ENCODE measurements at places on chromosomes 6 and 20.

DNA sequence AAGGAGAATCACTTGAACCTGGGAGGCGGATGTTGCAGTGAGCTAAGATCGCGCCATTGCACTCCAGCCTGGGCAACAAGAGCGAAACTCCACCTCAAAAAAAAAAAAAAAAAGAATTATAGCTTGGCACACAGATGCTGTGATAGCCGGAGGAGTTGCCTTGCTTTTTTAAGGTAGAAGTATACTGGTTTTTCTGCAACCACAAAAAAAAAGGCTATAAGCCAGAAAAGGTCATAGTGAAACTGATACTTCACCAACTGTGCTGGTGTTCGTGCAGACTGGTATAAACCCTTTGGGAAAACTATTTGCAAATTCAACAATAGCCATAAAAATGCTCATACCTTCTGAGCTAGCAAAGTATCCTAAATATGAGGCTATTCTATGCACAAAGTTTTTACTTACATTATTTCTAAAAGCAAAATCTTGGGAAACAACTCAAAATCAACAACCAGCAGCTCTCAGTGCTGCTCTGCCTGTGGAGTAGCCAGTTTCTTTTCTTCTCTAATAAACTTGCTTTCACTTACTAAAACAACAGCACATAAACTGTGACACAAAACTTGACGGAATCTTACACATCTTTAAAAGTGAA is 44.0 kb downstream of the B4GALT5 start:
- no peak for DNase-seq

DNA sequence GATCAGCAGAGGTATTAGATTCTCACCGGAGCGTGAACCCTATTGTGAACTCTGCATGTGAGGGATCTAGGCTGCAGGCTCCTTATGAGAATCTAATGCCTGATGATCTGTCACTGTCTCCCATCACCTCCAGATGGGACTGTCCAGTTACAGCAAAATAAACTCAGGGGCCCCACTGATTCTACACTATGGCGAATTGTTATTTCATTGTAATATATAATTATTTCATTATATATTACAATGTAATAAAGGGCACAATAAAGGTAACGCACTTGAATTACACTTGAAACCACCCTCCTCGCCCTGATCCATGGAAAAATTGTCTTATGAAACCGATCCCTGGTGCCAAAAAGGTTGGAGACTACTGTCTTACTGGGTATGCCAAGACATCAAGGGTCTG is 18.6 kb downstream of the PRKN start:
- no peak for DNase-seq

DNA sequence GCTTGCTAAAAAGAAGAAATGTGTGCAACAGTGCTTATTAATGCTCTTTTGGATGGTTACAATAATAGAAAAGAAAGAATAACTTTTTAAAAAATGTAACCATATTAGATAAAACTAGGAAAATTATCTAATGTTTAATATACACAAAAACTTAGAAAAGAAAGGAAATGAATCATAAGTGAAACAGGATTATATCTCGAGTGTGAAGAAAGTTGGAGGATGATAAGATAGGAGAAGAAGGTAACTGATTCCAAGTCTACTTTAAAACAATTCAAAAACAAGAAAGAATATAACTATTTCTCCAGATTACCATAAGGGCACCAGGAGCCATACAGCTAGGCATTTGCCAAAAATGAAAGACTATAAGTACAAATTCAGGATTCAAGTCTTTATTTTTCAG is 73.0 kb downstream of the PHIP start:
- no peak for DNase-seq

- DNase-seq: no peak
These were observed 34.2 kb downstream of the ZNF391 start for GRCh38 chr6:27422651-27423332.

- DNase-seq: peak; percentile 85
These were observed 59.0 kb upstream of the EEF1A1 start for GRCh38 chr6:73579851-73580246.

DNA sequence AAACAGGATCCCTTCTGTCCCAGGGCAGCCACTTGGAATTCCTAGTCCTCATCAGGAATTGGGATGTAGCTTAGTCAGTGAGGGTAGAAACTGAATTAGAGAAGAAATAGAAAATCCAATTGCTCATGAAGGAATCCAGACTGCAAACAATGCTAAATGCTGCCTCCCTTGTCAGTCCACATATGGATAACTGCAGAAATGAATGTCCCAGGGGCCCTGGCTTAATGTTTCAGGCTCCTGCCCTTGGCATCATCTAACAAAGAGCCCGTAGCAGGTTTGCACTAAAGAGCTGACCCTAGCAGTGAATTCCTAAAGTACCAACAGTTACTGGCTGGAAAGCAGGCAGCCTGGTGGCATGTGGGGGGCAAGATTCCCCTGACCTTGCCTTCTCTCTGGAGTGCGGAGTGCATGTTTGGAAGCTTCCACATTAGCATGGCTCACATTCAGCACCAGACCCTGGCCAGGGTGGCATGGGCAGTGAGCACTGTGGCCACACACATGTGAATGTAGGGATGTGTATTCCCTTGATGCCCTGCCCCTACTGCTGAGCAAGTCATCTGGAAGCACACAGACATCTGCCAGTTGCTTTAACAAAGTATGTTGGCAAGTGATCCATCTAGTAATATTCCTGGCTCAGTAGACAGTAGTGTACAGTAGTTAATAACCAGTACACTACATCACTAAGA is 394.5 kb downstream of the CDC5L start:
- no peak for DNase-seq

DNA sequence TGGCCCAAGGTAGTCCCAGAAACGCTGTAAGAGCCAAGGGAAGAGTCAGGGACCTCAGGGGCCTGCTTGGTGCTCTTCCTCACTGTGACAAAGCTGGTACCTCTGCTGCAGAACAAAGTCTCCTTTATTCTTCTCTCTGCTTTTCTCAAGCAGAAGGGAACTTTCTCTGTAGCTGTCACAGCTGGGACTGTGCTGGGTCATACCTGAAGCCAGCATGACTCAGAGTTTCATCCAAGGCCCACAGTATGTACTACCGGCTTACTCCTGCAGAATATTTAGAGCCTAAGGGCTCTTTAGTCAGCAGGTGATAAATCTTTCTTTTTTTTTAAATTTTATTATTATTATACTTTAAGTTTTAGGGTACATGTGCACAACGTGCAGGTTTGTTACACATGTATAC is 183.2 kb downstream of the TINAG start:
- no peak for DNase-seq

GRCh38 chr6:81362246-81362645 is 390.2 kb downstream of the TENT5A start:
- DNase-seq: peak; percentile 52
